Fibroblast of mammary gland (primary cell): ENCODE measurements at places on chromosomes 12 and 14.

GRCh38 chr12:94282675-94283074 lies 134.3 kb downstream of the PLXNC1 start:
- no peak for DNase-seq

- no peak for DNase-seq
Measured at GRCh38 chr14:105076805-105077648, 11.8 kb upstream of the GPR132 start.

- DNase-seq = no peak
Measured at GRCh38 chr12:65343230-65343629, 64.7 kb downstream of the MSRB3 start.

GRCh38 chr12:108745641-108746040 lies 14.3 kb upstream of the CORO1C start:
- DNase-seq = no peak

GRCh38 chr14:24852312-24853060 lies 197.5 kb downstream of the STXBP6 start:
- DNase-seq = no peak

- peak; percentile 26 for DNase-seq
Measured at GRCh38 chr12:25591144-25591543, 38.1 kb upstream of the LMNTD1 start.

DNA sequence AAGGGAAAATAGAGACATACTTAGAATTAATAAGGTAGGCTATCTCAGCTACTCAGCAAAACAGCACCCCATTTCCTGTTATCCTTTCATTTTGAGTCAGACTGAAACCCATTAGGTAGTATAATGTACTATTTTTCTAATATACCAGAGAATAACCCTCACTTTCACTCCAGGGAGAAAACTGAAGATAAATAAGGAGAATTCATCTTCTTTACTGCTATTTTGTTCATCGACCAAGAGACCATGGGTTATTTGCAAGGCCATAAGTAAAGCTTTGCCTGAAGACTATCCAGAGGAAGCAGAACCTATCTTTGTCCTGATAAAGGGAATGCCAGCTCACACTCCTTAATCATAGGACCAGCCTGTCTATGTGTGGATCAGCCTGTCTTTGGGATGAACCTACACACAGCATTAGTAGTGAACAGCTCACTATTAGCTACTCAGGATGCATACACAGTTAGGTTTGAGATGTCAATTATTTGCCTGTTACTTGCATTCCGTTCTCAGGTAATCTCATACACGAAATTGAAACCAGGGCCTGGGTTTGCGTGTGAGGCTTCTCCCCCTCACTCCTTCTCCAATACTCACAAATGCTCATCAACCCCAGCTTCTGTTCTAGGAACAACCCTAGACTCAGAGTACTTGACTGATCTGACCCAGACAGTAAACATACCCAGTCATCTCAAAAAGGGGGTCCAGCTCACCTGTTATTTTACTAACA lies 124.4 kb downstream of the DAD1 start:
- DNase-seq = no peak

DNA sequence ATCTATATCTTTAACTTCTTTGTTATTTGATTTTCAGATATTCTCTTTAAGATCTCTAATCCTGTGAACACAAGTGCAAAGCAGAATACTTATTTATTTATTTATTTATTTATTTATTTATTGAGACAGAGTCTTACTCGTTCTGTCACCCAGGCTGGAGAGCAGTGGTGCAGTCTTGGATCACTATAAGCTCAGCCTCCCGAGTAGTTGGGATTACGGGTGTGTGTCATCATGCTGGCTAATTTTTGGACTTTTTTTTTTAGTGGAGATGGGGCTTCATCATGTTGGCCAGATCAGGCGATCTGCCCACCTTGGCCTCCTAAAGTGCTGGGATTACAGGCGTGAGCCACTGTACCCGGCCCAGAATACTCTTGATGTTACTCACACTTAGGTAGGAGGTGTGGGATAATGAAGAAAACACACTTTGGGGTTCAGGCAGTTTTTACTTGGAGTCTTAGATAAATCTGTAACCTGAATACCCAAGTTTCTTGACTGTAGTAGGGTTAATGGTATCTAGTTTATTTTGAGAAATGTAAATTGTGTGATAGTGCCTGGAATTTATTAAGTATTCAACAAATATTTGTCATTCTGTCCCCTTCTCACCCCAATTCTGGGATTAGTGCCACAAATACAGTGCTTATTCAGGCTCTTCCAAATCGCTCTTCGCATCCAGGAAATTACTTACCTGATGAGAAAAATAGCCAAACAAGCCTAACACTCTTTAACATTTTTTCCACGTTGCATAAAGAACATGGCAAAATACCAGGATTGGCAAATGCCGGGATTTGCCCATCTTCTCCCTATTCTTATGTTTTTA lies 33.0 kb downstream of the METAP2 start:
- peak; percentile 37 for DNase-seq

- DNase-seq = no peak
Measured at GRCh38 chr14:76115010-76115422, 36.7 kb upstream of the GPATCH2L start.

GRCh38 chr14:98177551-98177950 lies 1094.4 kb downstream of the BCL11B start:
- no peak for DNase-seq

DNA sequence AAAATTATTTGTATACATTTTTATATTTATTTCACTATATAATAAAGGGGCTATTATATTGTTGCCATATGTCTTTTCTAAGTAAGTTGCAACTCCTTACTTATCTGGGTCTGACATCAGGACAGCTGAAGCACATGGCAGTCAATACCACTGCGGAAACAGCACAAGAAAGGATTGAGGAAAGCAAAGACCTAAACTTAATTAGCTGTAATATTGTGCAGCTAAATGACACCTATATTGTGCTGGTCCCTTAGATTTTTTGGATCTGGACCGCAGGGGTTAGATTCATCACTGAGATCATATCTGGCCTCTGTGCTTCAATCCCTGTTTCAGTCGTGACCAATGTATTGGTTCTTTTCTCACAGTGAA lies 359.6 kb upstream of the DIO2 start:
- no peak for DNase-seq

DNA sequence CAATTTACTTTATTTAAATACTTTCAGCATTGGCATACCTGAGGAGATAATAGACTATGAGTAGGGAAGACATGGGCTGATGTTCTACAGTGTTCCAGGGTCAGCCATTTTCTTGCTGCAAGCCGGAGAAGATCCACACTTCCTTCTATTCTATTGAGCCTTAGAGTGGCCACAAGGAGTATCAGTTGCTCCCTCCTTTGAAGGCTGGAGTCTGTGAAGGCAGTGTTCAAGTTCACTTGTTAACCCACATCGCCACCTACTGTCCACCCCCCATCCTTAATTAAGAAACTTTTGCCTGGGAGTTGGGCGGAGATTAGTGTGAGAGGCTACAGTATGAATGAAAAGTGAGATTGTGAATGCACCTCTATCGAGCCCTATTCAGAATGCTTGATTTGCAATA lies 666.6 kb downstream of the NRXN3 start:
- DNase-seq = peak; percentile 73

GRCh38 chr14:36320897-36321381 lies 502 bp upstream of the MBIP start:
- DNase-seq = no peak

GRCh38 chr14:24259282-24260025 lies 3.5 kb downstream of the TGM1 start:
- no peak for DNase-seq

DNA sequence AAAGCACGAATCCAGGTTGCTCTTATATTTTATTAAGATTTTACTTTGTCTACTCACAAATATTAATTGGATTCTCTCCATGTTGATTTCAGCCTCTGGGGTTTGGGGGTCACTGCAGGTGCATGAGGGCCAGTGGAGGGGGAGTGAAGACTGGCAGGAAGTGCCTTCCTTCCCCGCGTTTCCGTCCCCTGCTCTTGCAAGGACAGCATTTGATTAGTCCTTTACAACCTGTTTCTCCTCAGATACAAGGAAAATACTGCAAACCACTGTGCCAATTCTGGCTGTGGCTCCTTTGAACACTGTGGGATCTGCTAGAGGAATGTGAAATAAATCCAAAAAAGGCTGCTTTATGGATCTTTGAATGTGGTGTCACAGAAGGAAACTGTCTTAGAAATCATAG lies 291.8 kb downstream of the ETNK1 start:
- DNase-seq = no peak

GRCh38 chr14:54104601-54105145 lies 148.0 kb upstream of the BMP4 start:
- DNase-seq = no peak

DNA sequence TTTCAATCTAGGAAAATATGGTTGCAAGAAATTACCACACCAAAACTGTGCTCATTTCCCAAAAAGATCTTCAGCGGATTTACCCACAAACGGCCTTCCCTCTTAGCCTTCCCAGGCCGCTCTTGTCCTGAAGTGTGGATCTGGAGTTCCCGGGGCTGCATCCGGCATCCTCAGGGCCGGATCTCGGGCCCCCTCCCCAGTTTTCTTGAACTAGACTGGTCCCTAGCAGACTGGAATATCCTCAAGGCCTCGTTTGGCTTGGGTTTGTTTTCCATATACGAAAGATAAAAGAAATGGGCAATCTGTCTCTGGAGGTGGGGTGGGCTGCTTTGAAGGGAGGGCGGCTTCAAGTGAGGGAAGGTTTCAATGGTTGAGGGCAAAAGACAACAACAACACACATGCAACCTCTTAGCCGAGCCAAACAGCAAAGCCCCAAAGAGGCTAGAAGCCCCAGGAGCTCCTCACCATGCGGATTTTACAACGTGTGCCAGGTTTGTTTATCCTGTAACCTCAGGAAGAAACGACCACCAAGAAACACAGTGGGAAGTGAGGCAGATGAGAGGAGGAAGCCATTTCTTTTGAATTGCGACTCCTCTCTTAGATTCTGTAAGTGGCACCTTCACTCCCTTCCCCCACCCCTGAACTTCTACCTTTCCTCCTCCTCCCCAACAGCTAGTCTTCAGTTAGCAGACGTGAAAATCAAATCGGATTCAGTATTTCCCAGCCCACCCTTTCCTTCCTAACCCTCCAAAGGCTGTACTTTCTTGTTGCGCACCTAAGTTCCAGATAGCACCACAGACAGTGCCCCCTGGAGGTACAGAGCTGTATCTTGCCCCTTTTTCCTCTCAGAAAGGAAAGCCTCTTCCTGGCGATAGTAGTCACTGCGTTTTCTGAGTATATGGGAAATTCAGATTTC lies 2.6 kb downstream of the MYF6 start:
- DNase-seq = no peak

- DNase-seq = peak; percentile 72
Measured at GRCh38 chr12:46546634-46547273, 174.2 kb upstream of the SLC38A2 start.

DNA sequence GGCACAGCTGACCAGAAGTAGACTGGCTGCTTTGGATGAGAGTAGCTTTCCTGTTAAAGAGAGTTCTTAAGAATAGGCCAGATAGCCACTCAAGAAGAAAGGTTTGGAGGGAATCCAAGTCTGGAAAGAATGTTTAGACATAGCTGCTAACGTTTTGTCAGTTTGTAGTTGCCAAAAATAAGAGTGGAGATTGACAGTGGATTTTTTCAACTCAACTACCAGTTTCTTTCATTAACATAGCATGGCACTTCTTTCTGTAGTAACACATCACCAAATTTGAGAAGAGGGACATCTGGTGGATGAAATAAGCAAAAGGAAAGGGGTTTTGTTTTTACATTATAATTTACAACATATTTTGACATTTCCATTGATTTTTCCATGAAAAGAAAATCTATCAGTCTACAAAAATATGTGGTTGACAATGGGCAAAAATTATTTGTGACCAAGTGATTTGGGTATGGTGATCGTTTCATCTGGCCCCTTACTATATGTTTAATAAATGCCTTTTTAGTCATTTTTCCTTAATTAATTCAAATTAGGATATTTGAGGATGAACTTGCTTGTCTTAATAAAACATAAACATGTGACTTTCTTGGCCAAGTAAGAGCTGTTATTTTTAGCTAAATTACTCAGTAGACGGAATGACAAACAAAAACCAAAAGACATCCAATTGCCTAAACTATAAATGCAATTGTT lies 71.1 kb downstream of the PTPRR start:
- DNase-seq = peak; percentile 62

- DNase-seq = peak; percentile 91
Measured at GRCh38 chr12:26271889-26272492, 76.6 kb downstream of the SSPN start.

DNA sequence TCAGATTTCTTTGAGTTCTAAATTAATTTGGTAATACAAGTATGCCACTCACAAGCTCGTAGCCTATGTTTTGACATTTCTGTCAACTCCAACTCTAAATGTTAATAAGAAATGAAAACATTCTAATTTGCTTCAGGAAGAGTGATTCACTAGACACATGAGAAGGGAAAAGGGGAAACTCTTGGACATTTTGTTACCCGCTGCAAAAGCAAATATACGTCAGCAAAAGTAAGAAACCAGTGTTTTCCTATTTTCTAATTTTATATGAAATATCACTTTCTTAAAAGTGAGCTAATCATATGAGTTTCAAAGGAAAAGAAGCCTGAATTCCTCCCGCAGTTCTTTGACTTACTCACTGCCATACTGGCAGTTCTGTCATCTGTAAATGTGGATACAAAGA lies 162.3 kb downstream of the GRIP1 start:
- no peak for DNase-seq

- no peak for DNase-seq
Measured at GRCh38 chr14:75497701-75498100, 24.6 kb upstream of the BATF start.

DNA sequence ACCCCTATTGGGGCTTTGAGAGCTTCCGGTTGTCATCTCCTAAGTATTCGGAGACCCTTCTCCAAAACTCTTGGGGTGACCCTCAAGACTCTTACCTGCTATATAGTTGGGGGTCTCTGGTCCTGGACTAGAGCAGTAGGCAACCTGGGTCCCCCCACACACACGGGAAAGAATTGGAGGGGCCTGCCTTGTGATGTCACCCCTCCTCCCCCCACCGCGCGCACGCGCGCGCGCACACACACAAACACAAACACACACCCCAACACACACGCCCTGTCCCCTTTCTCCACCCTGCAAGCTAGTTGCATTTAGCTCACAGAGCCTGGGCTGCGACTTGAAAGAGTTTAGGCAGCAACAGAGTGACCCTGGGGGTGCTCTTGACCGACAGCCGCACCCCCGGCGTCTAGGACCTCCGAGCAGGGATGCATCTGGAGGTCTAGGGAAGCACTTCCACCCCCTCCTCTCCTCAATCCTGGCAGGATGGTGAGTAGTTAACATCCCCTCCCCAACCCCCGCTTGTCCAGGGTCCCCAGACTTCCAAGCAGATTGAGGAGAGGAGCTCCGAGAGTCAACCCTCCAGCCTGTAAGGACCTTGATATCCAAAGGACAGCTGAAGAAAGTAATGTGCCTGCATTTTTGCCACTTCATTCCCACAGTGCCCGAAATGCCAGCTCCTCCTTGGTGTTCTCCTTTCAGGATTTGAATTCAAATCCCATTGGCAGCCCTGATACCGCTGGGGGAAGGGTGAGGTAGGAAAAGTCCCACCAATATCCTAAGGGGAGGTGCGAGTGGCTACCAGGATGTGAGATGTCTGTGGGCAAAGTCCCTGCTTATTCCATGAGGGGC lies 1.4 kb upstream of the DNAJC14 start:
- peak; percentile 66 for DNase-seq
